Suprapubic skin (tissue), 4 donors: ENCODE measurements at places on chromosomes 6 and 20. TPM values are rescaled to one million over a fixed set of nuclear protein-coding genes. Genes with fewer than 3 reads are reported as not detected.

COL19A1 gene
- total RNA-seq, result not detected

GRM1 gene
- total RNA-seq, result 0.48 TPM

WFDC2 gene
- total RNA-seq, result 30.4 TPM

C6orf163 gene
- total RNA-seq, result 4.0 TPM

RALGAPB gene
- total RNA-seq, result 34.4 TPM

TMX4 gene
- total RNA-seq, result 24.2 TPM

CNR1 gene
- total RNA-seq, result 6.2 TPM

PPP1R16B gene
- 2.0 TPM for total RNA-seq

DAAM2 gene
- 7.2 TPM for total RNA-seq

SLPI gene
- 97.4 TPM for total RNA-seq

CDH22 gene
- 2.7 TPM for total RNA-seq

EDN1 gene
- total RNA-seq, result 23.3 TPM

ECT2L gene
- 0.56 TPM for total RNA-seq

ZBTB2 gene
- total RNA-seq, result 13.5 TPM

HLA-DPA1 gene
- 95.6 TPM for total RNA-seq

EPPIN gene
- total RNA-seq, result not detected

WFDC10B gene
- not detected for total RNA-seq

LST1 gene
- total RNA-seq, result 3.7 TPM

ADGB gene
- total RNA-seq, result 3.6 TPM

CRISP2 gene
- total RNA-seq, result not detected

OARD1 gene
- total RNA-seq, result 29.9 TPM

BPIFB2 gene
- total RNA-seq, result not detected

ADAT2 gene
- 13.7 TPM for total RNA-seq

CGA gene
- total RNA-seq, result 5.7 TPM

LRFN2 gene
- not detected for total RNA-seq

RAET1L gene
- total RNA-seq, result 2.5 TPM

ARFGAP1 gene
- 42.7 TPM for total RNA-seq

CRIP3 gene
- total RNA-seq, result 2.2 TPM

PBOV1 gene
- total RNA-seq, result not detected

SFT2D1 gene
- 31.8 TPM for total RNA-seq

SLC18B1 gene
- total RNA-seq, result 8.4 TPM

CRISP3 gene
- total RNA-seq, result 17.9 TPM
